Stimulated activated CD8-positive, alpha-beta memory T cell treated with anti-CD3 and anti-CD28 coated beads, Interleukin-7, amount 100 ng/mL, for 1 hour (primary cell): ENCODE measurements at places on chromosomes 1 and 21.

DNA sequence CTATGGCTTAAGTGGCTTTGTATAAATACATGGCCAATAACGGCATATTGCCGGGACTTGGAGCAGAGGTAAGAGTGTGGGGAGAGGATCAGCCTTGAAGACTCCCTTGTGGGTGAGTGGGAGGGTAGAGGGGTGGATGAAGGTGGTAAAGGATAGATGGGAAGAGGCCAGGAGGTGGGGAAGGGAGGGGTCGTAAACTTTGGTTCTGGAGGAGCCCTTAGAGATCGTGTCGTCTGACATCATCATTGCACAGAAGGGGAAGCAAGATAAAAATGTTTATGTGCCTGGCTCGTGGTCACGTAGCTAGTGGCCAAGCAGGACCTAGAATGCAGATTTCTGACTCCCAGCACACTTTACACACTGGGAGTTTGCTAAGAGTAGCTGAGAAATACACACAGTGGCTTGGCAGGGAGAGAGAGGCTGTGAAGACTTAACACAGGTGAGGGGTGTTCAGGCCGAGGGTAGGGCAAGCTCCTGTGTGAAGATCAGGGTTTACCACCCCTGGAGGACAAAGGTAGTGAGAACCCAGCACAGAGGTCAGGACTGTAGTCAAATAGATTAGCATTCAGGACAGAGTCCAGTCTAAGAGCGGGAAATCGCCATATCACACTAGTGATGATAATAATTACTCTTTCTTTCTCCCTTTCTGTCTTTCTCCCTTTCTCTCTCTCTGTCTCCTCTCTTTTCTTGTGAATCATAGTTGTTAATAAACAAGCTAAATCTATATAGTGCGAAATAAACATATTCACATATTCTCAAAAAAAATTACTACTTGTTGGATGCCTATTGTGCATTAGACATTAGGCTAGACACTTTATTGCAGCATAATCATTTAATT lies 75.5 kb downstream of the LRRC8D start:
- no peak for DNase-seq

DNA sequence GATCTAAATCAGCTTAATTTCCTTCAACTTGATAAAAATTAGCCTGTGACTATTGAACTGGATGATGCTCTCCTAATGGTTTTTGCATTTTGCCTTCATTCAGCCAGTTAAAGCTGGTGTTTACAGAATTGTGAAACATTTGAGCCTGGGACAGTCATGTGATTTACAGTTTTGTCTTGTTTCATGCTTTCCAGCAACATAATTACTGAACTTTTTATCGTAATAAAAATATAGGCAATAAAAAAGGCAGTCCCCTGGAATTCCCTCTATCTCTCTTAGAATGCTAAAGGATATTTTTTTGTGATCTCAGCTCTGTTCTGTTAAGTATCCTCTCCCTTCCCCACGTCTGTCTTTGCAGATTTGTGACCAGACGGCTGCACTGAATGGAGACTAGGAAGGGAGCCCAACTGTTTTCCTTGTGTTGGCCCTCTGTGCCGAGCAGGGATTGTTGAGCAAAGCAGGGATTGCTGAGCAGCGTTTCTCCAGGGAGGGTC lies 70.3 kb upstream of the RGL1 start:
- no peak for DNase-seq

GRCh38 chr1:67832737-67833601 lies at the start of gene GNG12:
Gene GNG12, minus strand, starts transcription at chr1:67833467. Its CDS starts 125,781 bp downstream, at chr1:67707686.
- DNase-seq = no peak

- no peak for DNase-seq
These were observed 222.8 kb upstream of the ZRANB2 start for GRCh38 chr1:71303617-71304041.

GRCh38 chr1:175803413-175803812 lies 60.0 kb upstream of the TNR start:
- DNase-seq = no peak

DNA sequence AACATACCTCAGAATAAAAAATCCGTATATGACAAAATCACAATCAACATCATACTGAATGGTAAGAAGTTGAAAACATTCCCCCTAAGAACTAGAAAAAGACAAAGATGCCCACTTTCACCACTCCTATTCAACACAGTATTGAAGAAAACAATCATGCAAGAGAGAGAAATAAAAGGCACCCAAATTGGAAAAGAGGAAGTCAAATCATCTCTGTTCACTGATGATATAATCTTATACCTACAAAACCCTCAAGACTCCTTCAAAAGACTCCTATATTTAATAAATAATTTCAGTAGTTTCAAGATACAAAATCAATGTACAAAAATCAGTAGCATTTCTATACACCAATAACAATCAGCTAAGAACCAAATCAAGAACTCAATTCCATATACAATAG lies 14.7 kb downstream of the PGLYRP4 start:
- no peak for DNase-seq

- DNase-seq = no peak
These were observed 1.6 kb upstream of the DYRK3 start for GRCh38 chr1:206633708-206634121.

- no peak for DNase-seq
These were observed 123.7 kb upstream of the ATP1B1 start for GRCh38 chr1:168982778-168983177.

GRCh38 chr1:159958719-159959380 lies 4.8 kb upstream of the SLAMF9 start:
- DNase-seq = no peak

DNA sequence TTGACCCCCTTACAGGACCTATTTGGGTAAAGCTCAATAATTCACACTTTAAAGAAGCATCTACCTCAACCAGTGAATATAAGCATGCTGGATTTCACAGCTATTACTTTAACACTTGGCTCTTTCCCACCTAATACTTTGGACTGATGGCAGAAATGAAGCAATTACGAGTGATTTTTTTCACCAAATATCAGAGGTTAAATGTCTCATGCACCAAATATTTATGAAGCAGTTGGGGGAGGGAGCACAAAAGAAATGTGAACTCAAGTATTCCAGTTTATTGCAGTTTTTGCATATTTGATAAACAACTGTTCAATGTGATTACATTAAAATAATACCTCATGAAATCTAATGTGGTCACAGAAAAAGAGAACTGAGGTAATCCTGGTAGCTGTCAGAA lies 223.6 kb downstream of the LRRC7 start:
- no peak for DNase-seq
